ENCODE measurements at places on chromosomes 11 and 22. TPM values are rescaled to one million over a fixed set of nuclear protein-coding genes. Genes with fewer than 3 reads are reported as not detected.

Gene LGR4
- 35.9 TPM for total RNA-seq

Gene LIF
- 46.4 TPM for total RNA-seq

Gene XNDC1N
- total RNA-seq = 5.9 TPM

Gene HEPN1
- total RNA-seq = not detected

Gene CBLIF
- not detected for total RNA-seq

Gene HIC2
- 2.8 TPM for total RNA-seq

Gene VPREB3
- 0.92 TPM for total RNA-seq
